ENCODE measurements at places on chromosomes 12 and 14. TPM values are rescaled to one million over a fixed set of nuclear protein-coding genes. Genes with fewer than 3 reads are reported as not detected.

DNA sequence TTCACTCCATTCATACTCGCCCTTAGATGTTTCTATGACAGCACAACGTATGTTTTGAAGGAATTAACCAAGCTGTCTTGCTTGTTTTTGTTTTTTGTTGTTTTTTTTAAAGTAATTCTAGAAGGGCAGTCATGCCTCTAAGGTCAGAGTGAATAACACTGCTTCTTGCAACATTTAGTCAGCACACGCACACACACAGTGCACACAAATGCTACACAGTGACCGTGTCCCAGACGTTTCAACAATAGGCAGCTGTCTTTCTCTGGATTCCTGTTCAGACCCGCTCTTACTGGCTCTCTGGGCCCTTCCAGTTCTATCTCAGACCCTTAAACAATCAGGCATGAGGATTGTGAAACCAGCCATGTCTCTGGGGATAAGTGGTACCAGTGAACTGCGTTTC is 351.0 kb upstream of the FKBP4 start:
- DNase-seq: no peak

DNA sequence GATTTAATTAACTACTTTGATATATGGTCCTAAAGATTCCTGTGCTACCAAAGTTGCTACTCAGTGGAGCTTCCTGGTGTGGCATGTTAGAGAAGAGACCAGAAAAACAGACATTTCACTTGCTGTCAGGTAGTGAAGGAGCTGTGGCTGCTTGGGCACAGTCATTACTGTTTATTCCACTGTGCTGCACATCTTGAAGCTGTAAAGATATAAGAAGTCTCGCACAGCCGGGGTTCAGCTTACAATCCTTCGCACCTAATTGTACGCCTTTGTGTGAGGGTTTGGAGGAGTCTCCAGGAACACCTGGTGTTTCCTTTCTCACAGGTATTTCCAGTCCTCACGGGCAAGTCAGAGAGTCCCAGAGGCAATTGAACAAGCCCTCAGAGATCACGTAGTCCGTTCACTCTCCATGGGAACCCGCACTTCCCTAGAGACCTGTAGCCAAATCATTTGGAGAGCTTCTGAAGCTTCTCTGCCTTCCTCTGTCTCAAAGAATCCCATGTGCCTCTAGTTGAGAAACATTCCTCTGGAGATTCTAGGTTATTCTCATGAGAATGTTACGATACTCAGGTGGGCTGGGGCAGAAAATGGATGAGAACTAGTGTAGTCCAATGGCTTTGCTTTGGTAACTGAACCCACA is 4.1 kb downstream of the EVL start:
- no peak for DNase-seq

GRCh38 chr12:107477947-107478610 is 207.5 kb upstream of the PWP1 start:
- DNase-seq: no peak

DNA sequence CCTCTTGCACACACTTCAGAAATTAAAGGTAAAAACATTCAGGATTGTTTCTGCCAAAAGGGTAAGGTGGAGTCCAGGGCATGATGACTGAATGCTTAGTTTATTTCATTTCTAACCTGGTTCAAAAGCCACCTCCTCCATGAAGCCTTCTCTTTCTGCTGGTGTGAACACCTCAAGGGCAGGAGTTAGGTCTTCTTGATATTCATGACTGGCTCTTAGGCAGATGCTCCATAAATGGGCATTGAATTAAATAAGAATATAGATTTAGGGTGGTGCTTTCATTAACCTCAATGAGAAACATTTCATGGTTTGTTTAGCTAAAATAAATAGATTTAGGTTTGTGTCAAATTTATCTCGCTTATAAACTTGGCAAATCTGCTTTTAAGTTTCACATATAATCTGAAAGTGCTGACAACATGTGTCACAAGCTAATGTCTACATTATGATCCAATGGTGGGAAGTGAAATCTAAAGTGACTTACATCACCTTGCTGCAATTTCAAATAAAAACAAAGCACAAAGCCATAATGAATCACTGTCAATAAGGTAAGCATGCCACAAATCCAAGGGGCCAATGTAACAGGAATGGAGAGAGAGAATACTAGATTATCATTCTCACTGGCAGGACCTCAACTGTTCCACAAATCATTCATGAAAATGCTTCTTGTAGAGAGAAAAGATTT is 72.7 kb upstream of the GRIP1 start:
- no peak for DNase-seq

DNA sequence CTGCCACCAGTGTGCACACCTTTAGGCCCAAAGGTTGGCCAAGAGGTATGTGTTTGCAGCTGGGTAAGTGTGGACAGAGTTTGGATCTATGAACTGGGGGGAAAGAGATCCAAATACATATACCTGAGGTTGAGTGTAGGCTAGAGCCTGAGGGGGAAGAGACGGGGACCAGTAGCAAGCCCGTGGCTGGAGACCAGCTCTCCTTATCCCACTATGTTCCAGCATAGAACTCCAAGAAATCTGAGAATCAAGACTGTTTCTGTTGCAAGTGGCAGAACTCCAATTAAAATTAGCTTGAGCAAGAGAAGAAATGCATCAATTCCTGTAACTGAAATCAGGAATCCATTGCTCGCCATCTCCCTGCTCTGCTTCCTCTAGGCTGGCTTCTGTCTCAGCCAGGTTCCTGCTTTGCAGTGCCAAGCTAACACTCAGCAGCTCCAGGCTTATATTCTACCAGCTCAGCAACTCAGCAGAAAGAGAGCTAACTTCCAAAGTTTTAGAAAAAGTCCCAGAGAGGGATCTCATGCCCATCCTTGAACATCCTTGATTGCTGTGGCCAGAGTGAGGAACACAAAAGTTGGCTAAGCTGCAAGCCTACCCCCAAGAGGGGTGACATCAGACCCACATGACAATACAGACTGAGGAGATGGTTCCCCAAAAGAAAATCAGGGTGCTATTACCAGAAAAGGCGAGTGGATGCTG is 1.5 kb upstream of the PCK2 start:
- no peak for DNase-seq

GRCh38 chr14:49220492-49220891 is 365.7 kb downstream of the RPS29 start:
- no peak for DNase-seq

DNA sequence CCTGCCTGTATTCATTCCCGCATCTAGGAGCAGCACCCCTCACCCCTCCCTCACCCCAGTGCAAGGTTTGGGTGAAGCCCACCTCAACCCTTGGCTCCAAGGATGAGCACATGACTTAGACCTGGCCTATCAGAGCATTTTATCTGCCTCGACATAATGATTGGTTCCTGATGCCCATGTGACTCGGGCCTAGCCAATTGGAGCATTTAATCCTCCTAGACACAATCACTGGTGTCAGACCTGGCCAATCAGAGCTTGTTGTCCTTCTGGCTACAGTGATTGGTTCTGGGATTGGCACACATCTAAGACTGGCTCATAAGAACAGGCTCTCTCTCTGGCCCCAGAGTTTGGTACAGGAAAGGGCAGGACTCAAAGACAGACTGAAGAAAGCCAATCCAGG is 73.1 kb upstream of the MYL2 start:
- DNase-seq: no peak

DNA sequence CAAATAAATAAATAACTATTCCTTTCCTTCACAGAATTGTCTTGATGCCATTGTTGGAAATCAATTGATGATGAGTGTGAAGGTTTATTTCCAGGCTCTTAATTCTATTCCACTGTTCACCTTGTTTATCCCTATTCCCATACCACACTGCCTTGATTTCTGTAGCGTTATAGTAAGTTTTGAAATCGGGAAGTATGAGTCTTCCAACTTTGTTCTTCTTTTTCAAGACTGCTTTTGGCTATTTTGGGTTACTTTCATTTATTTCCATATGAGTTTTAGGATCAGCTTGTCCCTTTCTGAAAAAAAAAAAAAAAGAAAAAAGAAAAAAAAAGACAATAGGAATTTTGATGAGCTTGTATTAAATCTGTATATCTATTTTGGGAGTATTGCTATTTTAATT is 9.3 kb upstream of the CDK2AP1 start:
- no peak for DNase-seq

DNA sequence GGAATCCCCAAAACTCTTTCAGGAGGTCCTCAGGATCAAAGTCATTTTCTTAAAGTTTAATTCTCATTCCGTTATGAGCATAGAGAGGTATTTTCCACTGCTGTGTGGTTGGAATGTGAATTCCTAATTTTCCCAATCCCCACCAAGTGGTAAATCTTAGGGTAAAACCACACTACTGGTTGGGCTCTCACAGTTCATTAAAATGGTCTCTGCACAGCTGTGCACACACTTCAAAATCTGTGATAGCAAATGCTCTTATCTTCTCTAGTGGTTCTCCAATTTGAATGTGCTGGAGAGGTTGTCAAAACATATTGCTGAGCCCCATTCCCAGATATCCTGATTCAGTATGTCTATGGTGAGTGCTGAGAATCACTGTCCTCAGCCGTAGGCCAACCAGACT is 189.1 kb downstream of the BMP4 start:
- DNase-seq: no peak

DNA sequence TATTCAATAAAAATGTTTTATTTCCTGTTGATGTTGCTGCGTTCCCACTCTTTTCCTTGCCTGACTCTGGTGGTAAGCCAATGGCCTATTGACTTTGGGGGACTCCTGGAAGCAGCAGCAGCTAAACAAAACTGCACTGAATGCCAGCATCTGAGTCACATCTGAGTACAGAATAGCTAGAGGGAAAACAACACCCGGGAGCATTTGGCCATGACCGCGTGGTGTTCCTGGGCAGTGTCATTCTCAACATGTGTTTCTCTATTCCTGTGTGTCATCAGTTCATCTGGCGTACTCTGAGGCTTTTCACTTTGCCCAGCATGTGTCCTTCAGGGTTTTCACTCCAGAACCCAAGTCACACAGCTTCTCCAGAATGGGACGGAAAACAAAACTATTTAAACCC is 238.8 kb downstream of the PAWR start:
- DNase-seq: no peak

GRCh38 chr14:98835051-98835824 is 436.8 kb downstream of the BCL11B start:
- no peak for DNase-seq

DNA sequence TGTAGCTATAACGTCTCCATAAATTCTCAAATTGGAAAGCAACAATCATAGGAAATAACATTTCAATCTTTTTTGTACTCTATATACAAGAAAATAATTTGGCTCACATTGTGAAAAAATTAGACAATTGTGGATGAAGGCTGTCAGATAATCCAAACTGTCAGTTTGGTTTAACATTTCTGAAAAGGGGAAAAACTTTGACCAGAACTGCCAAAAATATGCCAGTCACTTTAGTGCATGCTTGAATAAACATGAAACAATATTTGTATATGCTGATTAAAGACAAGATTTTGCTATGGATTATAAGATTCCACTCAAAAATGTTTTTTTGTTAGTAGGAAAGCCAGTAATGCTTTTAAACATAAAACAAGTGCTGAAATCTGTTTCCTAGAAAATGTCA is 38.9 kb downstream of the CCDC59 start:
- DNase-seq: no peak

DNA sequence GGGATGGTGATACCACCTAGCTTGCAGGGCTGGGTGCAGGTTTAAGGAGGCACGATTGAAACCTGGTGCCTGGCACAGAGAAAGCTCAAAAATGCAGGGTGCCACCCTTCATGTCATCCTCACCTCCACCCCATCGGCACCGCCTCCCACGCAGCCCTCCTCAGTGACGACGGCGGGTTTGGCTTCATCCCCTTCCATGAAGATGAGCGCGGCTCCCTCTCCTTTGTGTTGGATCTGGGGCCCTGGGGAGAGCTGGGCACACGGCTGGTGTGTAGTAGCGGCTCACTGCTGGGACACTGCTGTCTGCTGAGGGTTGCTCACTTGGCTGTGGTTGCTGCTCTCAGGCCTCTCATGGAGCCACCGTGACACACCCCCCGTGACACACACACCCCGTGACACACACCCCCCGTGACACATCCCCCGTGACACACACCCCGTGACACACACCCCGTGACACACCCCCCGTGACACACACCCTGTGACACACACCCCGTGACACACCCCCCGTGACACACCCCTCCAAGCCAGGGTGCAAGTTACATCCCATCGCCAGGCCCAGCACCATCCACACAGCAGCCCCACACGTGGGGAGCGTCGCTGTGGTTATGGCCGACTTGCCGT is 42.9 kb upstream of the FZD10 start:
- no peak for DNase-seq

Gene MSI1
- total RNA-seq: not detected

Gene IL22
- 5.6 TPM for total RNA-seq

Gene PRKD1
- total RNA-seq: not detected

Gene P2RX2
- total RNA-seq: not detected

Gene TMED10
- 195 TPM for total RNA-seq

Gene GYS2
- total RNA-seq: not detected

Gene OVCH1
- total RNA-seq: not detected

Gene AGAP2
- total RNA-seq: 46.5 TPM

Gene MGP
- total RNA-seq: not detected
